ENCODE measurements at places on chromosomes 2 and 18. TPM values are rescaled to one million over a fixed set of nuclear protein-coding genes. Genes with fewer than 3 reads are reported as not detected.

RRM2 gene
- 20.0 TPM for total RNA-seq

GRB14 gene
- total RNA-seq, result 3.6 TPM

GAD1 gene
- 0.50 TPM for total RNA-seq

ALK gene
- total RNA-seq, result 0.27 TPM

RFTN2 gene
- total RNA-seq, result 8.7 TPM

MARCHF4 gene
- 0.13 TPM for total RNA-seq

MOGAT1 gene
- not detected for total RNA-seq

IL36G gene
- 0.20 TPM for total RNA-seq

GPR39 gene
- 14.5 TPM for total RNA-seq

METAP1D gene
- total RNA-seq, result 5.7 TPM

CUL3 gene
- 63.9 TPM for total RNA-seq

ZSWIM2 gene
- not detected for total RNA-seq

PARD3B gene
- 21.1 TPM for total RNA-seq

RAPH1 gene
- 22.1 TPM for total RNA-seq

CXCR1 gene
- not detected for total RNA-seq

UPP2 gene
- total RNA-seq, result 0.52 TPM

OR6B2 gene
- not detected for total RNA-seq

EPB41L3 gene
- 31.7 TPM for total RNA-seq

SPATS2L gene
- 173 TPM for total RNA-seq

TNFRSF11A gene
- 11.0 TPM for total RNA-seq

ATG4B gene
- total RNA-seq, result 61.3 TPM

ARHGAP15 gene
- total RNA-seq, result 0.17 TPM

REL gene
- 12.3 TPM for total RNA-seq

SERPINB4 gene
- not detected for total RNA-seq

RAB6D gene
- 3.0 TPM for total RNA-seq

UGT1A7 gene
- total RNA-seq, result 0.07 TPM

DNAH6 gene
- 0.60 TPM for total RNA-seq

CFAP221 gene
- total RNA-seq, result 8.1 TPM

REEP1 gene
- 24.2 TPM for total RNA-seq

AAK1 gene
- 23.2 TPM for total RNA-seq

CLK1 gene
- 98.4 TPM for total RNA-seq

PTPN2 gene
- total RNA-seq, result 36.7 TPM

UGT1A3 gene
- not detected for total RNA-seq

CYP27C1 gene
- total RNA-seq, result 0.56 TPM

GFPT1 gene
- 75.4 TPM for total RNA-seq

GPR35 gene
- 14.7 TPM for total RNA-seq

SCN7A gene
- 5.0 TPM for total RNA-seq

DUSP2 gene
- 7.2 TPM for total RNA-seq

SLC9A4 gene
- total RNA-seq, result 0.80 TPM

DYNC2LI1 gene
- total RNA-seq, result 40.4 TPM

TRIM54 gene
- not detected for total RNA-seq

GALNT1 gene
- 231 TPM for total RNA-seq

BMPR2 gene
- total RNA-seq, result 42.2 TPM

CREG2 gene
- 3.8 TPM for total RNA-seq

NEB gene
- total RNA-seq, result 3.3 TPM

TWIST2 gene
- total RNA-seq, result 19.7 TPM

MEP1B gene
- 0.36 TPM for total RNA-seq

PSME4 gene
- 35.1 TPM for total RNA-seq

RAD51AP2 gene
- total RNA-seq, result 0.24 TPM

PPP4R1 gene
- 93.6 TPM for total RNA-seq

MYO7B gene
- total RNA-seq, result 17.6 TPM
